ENCODE measurements at places on chromosomes 7 and 10.

DNA sequence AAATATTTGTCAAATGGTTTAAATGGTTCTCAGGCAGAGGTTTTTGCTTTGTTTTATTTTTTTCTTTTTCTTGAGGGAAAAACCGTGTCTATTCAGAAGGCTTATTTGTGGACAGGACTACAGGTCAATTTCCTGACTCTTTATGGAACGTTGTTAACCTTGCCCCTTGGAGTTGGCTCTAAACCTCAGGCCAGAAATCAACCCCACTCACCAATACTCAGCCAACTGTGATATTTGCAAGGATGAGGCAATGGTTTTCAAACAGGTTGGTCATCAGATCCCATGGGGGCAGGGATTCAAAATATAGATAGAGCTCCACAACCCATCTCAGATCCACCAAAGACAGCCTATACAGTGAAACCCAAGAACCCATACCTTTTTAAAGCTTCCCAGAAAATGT is 10.2 kb downstream of the PDLIM1 start:
- peaks cover 24% of the 10 kb centered on the region for H3K27me3 ChIP-seq
- H3K4me1 ChIP-seq = peaks cover 7% of the 10 kb centered on the region
- DNase-seq = no peak
- H3K4me3 ChIP-seq = no peak overlapping the region
- no peak overlapping the region for H3K27ac ChIP-seq

GRCh38 chr10:34940436-34940835 is 125.3 kb upstream of the PARD3 start:
- H3K27ac ChIP-seq = no peak overlapping the region
- no peaks in the 10 kb centered on the region for H3K27me3 ChIP-seq
- H3K4me1 ChIP-seq = no peaks in the 10 kb centered on the region
- no peak for DNase-seq

- H3K36me3 ChIP-seq = peaks cover 12% of the 10 kb centered on the region
- H3K4me3 ChIP-seq = peak overlapping the region; percentile 86
- H3K4me1 ChIP-seq = peaks cover 24% of the 10 kb centered on the region
- H3K27ac ChIP-seq = peak overlapping the region; percentile 89
Measured at GRCh38 chr7:112790586-112791003, 402 bp upstream of the TMEM168 start.

DNA sequence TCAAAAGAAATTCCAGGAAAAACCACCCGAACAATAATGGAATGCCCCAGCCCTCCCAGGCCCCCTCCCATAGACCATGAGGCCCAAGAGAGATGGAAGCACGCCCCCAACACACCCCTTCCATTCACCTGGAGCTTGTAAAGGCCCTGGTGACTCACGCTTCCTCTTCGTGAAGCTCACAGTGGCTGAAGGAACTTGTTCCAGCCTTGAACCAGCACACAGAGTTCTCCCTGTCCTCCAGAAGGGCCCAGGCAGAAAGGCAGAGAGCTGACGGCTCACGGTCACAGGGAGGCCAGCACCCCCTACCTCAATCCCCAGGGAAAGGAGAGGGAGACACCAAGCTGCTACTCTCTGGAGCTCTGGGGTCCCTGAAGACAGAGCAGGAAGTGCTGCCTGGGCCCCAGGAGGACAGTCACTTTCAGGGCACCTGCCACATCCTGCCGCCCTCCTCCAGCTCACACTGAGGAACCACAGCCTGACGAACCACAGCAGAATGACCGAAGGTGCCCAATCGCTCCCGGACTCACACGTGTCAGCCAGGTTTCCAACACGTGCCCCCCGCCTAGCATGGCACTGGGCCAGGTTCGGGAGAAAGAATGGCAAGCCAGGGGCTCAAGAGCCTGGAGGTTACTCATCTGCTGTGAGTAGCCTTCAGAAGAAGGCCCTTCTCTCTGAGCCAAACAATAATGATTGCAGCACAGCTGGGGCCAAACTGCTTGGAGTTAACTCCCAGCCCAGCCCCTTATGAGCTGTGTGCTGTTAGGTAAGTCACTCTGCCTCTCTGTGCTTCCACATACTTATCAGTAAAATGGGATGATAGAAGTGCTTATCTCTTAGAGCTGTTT is 52.8 kb downstream of the DLG5 start:
- H3K27me3 ChIP-seq = no peaks in the 10 kb centered on the region
- H3K4me1 ChIP-seq = peaks cover 23% of the 10 kb centered on the region
- no peaks in the 10 kb centered on the region for H3K36me3 ChIP-seq
- H3K4me3 ChIP-seq = no peak overlapping the region
- H3K27ac ChIP-seq = peak overlapping the region; percentile 50

- H3K27ac ChIP-seq = no peak overlapping the region
- H3K27me3 ChIP-seq = peaks cover 23% of the 10 kb centered on the region
- DNase-seq = no peak
- no peaks in the 10 kb centered on the region for H3K36me3 ChIP-seq
- H3K4me1 ChIP-seq = no peaks in the 10 kb centered on the region
Measured at GRCh38 chr7:141497391-141497790, 53.8 kb upstream of the AGK start.

- no peaks in the 10 kb centered on the region for H3K27me3 ChIP-seq
- H3K36me3 ChIP-seq = no peaks in the 10 kb centered on the region
- no peak for DNase-seq
Measured at GRCh38 chr10:18498998-18499397, 152.4 kb downstream of the NSUN6 start.

DNA sequence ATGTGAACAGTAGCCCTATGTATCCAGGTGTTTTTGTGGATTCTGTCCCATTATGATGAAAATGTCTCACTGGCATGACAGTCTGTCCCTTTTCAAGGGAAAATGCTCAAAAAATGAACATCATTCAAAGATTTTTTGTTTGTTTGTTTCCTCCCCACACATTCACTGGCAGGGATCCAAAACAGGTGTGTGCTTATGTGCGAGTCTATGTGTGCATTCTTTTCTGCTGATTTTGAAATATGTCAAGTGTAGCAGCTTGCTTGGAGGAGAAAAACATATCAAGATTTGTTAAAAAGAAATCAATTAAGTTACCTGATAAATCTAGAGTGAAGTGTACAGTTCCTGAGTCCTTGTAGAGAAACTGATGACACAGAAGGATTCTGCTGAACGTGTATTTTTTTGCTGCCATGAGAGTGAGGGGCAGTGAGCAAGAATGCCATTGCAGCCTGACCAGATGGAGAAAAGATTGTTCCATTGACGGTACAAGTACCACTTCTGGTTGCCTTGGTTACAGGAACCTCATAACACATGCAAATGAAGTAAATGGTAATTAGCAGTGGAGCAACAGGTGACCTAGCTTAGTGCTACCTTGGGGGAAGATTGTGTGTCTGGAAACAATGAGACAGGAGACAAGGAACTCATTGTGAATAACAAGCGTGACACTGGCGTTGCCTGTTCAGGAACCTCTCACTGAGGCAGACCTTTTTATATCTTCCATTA is 277.4 kb upstream of the PHYHIPL start:
- H3K27ac ChIP-seq = no peak overlapping the region
- no peak for DNase-seq
- H3K27me3 ChIP-seq = no peaks in the 10 kb centered on the region
- H3K36me3 ChIP-seq = no peaks in the 10 kb centered on the region

DNA sequence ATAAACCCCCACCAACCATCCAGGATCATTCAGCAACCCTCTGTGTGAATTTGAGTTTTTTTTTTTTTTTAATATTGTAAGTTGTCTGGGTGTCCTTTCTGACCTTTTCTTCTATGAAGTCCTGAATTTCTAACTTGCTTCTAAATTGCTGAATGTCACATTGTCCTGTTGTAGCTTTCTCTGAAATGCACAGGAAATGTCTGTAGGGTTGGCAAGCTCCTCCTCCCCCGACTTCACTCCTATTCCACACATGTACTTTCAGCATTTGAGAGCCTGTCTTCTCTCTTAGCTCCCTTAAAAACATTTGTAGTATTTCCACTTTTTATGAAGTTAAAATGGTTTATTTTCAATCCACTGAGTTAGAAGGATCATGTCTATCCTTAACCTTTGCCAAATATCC is 3.3 kb upstream of the CNNM2 start:
- no peak for DNase-seq
- peaks cover 33% of the 10 kb centered on the region for H3K4me1 ChIP-seq
- H3K27ac ChIP-seq = peak overlapping the region; percentile 82
- no peak overlapping the region for H3K4me3 ChIP-seq
- H3K27me3 ChIP-seq = peaks cover 11% of the 10 kb centered on the region
- H3K36me3 ChIP-seq = peaks cover 7% of the 10 kb centered on the region

- H3K4me3 ChIP-seq = no peak overlapping the region
- no peak overlapping the region for H3K27ac ChIP-seq
- DNase-seq = no peak
- peaks cover 8% of the 10 kb centered on the region for H3K36me3 ChIP-seq
- peaks cover 9% of the 10 kb centered on the region for H3K4me1 ChIP-seq
Measured at GRCh38 chr10:97065128-97065527, 120.6 kb downstream of the SLIT1 start.

DNA sequence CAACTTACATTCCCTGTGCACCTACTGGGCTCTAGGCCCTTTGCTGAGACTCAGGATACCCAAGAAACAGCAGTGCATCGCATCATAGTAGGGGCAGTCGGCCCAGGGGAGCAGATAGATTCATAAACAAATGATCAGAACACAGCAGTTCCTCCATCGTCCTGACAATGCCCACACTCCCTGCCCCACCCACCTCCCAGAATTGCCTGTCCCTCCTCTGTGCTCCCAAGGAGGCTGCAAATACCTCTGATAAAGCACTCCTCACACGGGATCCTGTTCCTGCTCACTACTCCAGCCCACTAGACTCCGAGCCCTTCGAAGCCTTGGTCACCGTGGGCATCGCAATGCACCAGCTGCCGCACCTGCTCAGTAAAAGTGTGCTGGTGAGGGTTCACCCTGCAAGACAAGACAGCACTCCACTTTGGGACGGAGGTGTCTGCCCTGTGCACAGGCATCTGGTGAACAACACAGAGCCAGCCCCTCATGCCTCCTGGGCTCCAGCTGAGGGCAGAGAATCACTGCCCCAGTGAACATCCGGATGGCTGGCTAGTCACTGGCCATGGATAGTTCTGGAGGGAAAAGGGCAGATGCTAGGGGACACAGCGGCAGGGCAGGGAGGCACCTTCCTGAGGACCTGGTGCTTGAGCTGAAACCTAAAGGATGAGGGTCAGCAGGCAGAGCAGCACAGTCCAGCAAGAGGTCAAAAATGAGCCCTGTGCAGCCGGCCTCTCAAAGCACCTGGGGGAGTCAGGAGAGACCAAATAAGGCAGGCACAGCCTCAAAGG is 60.7 kb downstream of the TNS3 start:
- H3K4me3 ChIP-seq = no peak overlapping the region
- H3K27me3 ChIP-seq = no peaks in the 10 kb centered on the region
- no peaks in the 10 kb centered on the region for H3K4me1 ChIP-seq
- no peak for DNase-seq

DNA sequence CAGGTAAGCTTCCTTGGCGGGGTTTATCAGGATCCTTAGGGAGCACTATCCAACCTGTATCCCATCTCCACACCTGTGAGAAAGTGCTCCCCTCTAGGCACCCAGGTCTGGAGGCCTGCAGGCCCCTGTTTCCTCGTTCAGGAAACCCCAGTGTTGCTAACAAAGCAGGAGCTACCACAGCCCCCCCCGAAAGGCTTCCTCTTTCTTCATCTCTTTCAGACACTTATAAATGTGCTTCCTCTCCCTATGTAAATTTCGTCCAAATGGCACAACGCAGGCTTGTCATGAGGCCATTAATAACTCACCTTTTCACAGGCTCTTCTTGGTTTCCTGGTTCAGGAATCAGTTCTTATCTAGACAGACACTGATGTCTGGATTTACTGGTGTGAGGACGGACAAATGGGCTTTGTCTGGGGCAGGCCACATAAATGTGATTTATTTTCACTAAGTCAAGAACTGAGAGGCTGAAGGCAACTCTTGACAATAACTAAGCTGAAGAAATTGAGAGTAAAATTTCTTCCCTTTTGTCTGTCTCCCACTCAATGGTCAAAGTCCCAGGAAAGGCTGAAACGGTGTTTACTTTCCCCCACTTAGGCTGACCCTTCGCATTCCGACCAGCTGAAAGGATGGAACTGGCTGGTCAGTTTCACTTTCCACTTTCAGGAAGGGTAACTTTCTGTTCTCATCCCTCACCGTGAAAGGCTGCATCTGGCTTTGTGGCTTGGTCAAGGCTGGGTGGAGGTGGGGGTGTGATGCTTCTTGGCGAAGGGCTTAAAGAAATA is 46.8 kb downstream of the PIK3AP1 start:
- no peak overlapping the region for H3K4me3 ChIP-seq
- peaks cover 8% of the 10 kb centered on the region for H3K4me1 ChIP-seq
- H3K27ac ChIP-seq = no peak overlapping the region
- DNase-seq = no peak
- no peaks in the 10 kb centered on the region for H3K36me3 ChIP-seq

DNA sequence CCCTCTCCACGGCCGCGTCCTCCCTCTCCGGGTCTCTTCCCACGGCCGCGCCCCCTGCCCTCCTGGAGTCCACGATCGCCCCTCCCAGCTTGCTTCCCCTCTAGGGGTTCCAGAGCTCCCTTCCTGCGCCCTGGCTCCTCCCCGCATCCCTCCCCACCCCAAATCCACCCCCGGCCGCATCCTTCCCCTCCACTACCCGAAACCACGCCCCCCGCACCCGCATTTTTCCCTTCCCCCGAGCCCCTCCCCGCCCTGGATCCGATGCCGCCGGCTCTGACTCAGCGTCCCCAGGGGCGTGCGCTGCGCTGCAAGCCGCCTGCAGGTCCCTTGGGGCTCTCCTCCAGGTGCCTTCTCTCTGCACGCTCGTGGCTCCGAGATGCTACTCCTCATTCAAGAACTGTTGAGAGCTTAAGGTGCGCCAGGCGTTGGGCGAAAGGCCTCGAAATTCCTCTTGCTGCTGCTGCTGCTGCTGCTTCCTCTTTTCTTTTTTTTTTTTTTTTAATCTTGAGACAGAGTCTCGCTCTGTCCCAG is 372 bp upstream of the TMEM130 start:
- peaks cover 25% of the 10 kb centered on the region for H3K27me3 ChIP-seq
- DNase-seq = peak; percentile 63
- H3K4me3 ChIP-seq = peak overlapping the region; percentile 69
- H3K36me3 ChIP-seq = no peaks in the 10 kb centered on the region

DNA sequence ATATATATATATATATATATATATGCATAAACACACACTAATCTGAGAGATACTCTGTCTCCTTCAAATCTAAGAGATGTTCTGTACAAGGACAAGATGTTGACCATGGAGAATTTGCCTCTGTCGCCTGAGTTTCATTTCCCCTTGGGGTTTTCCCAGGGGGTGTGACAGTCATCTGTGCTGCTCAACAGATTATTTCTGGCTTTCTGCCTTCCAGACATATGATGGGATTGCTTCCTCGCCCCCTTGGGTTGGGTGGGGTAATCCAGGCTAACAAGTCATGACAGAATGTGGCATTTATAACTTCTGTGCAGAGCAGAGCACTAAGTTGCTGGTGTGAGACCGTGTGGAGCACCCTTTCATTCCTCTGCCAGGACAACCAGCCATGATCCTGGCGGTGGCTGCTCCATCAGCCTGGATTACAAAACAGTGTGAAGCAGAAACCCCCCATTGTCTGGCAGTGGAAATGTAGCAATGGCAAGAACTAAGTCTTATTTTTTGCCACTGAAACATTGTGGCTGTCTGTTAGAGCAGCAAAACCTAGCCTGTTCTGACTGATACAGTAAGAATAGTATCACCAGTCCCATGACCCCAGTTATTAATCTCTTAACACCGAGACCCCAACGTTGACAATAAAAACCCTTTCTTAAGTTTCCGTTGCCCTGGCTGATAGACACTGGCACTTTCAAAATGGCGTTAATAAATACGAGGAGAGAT is 13.7 kb upstream of the USP6NL start:
- H3K27me3 ChIP-seq = peaks cover 19% of the 10 kb centered on the region
- H3K4me1 ChIP-seq = peaks cover 6% of the 10 kb centered on the region
- no peaks in the 10 kb centered on the region for H3K36me3 ChIP-seq
- no peak overlapping the region for H3K27ac ChIP-seq
- no peak overlapping the region for H3K4me3 ChIP-seq
